ENCODE measurements at places on chromosomes 7 and 10.

- DNase-seq = no peak
Measured at GRCh38 chr10:24255881-24256311, 47.0 kb downstream of the KIAA1217 start.

- no peak for DNase-seq
Measured at GRCh38 chr7:40231796-40232195, 97.0 kb downstream of the SUGCT start.

DNA sequence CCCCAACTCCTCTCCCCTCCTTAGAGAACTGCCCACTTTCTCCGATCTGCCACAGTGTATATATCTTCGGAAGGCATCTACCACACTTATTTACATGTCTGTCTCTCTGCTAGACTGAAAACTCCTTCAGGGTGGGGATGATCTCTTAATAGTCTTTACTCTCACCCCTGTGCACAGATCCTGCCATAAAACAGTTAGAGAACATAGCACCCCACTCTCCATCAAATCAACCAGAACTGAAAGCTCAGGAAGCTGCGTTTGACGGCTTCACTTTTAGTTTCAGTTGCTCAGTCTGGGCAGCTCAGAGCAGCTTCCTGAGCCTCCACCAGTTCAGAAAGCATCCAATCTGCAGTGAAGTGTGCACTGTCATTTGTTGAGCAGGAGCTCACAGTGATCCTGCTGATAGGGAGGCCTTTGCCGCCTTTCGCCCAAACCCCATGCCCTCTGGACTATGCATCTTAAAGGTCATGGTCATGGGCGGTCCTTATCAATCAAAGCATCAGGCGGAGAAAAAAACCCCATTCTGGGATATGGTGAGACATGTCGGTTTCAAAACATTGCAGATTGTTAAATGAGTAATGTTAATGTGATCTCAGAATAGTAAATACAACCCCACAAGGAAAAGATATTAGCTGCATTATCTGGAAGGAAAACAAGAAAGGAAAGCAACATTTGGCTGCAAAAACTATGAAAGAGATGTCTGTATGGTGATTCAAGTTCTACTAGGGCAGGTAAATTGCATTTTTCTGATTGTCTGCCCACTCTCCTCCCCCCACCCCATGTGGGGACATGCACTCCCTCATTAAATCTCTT, 167.1 kb upstream of the ADO start:
- DNase-seq = peak; percentile 81

DNA sequence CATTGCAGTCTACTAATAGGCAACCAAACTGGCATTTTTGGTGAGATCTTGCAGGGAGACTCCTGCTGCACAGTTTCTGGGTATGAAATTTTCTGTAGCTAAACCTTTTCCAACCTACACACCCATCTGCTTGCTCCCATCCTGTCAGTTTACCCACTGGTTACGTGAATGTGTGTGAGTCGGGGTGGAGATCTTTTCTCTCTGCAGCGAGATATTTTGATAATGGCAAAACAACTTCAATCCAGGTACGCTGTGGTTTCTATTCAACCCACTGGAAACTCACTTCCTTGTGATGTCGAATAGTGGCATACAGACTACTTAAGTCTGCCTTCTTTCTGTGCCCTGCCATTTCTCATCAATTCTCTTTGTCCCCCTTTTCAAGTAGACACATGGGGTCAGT, 4.5 kb downstream of the PLEKHA1 start:
- no peak for DNase-seq

GRCh38 chr7:128353189-128353588, 8.3 kb downstream of the PRRT4 start:
- no peak for DNase-seq

- DNase-seq = no peak
Measured at GRCh38 chr10:113425541-113425951, 127.3 kb upstream of the HABP2 start.

GRCh38 chr7:521221-522070, 1.8 kb upstream of the PDGFA start:
- peak; percentile 32 for DNase-seq

- no peak for DNase-seq
Measured at GRCh38 chr10:101319241-101319915, 34.6 kb upstream of the BTRC start.

GRCh38 chr10:125955766-125956165, 59.4 kb downstream of the FANK1 start:
- DNase-seq = no peak

DNA sequence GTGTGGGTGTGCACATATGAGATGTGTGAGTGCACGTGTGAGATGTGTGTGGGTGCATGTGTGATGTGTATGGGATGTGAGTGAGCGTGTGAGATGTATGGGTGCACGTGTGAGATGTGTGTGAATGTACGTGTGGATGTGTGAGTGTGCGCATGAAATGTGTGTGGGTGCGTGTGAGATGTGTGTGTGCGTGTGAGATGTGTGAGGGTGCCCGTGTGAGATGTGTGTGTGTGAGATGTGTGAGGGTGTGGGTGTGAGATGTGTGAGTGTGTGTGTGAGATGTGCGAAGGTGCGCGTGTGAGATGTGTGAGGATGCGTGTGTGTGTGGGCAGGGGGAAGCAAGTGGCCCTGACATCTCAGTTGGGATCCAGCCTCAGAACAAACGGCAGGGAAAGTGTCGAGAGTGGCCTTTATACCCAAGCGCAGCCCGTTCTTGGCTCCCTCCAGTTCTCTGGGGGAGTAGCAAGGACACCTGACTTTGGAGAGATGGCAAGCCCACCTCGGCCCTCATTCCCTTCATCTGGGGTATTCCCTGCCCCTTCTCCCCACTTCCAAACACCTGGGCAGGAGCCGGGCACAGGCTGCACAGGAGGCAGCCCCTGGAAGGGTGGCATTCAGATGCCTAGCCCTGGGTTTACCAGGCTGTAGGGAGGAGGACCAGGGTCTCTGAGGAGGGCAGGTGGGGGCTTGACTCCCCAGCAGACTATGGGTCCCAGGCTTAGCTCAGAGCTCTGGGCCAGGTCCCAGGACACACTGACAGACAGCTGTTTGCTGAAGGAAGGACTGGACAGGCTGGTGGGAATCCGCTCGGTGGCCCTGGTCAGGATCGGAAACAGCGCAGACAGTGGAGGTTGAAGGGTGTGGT, 31.6 kb downstream of the PPIF start:
- no peak for DNase-seq

GRCh38 chr10:97842656-97843280, 6.9 kb upstream of the GOLGA7B start:
- DNase-seq = no peak

DNA sequence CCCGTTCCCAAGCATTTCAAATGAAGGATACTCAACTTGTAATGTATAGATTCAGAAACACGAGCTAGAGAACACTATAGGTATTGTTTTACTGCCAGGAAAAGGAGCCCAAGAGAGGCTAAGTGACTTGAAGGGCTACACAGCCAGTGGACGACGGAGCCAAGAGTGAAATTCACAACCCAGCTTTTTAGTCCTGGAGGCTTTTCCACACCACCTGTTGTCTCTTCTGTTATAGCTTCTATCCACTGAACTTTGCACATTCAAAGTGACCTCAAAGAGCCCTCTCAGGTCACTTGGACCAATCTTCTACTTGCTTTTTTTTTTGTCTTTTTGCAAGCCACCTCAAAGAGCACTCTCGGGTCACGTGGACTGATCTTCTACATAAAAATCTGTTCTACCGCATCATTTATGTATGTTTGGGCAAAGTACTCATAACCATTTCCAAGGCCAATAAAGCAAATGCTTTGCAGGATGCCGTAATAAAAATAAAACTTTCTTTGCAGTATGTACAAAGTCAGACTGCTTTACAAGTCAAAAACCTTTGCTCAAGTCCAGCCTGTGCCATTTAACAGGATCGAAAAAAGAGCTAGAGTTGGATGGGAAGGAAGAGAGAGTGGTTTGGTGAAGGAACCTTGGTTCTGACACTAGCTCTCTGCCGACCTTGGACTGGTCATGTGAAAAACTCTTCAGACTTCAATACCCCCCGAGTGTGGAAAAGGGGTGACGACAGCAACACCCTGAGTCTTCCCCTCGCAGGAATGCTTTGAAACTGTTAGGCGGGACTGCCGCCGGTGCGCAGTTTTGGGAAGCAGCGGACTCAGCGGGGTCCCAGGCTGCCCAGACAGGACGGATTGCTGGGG, 821 bp downstream of the SLC35B4 start:
- DNase-seq = peak; percentile 4

- DNase-seq = no peak
Measured at GRCh38 chr10:30854656-30855055, 177.0 kb downstream of the ZNF438 start.

DNA sequence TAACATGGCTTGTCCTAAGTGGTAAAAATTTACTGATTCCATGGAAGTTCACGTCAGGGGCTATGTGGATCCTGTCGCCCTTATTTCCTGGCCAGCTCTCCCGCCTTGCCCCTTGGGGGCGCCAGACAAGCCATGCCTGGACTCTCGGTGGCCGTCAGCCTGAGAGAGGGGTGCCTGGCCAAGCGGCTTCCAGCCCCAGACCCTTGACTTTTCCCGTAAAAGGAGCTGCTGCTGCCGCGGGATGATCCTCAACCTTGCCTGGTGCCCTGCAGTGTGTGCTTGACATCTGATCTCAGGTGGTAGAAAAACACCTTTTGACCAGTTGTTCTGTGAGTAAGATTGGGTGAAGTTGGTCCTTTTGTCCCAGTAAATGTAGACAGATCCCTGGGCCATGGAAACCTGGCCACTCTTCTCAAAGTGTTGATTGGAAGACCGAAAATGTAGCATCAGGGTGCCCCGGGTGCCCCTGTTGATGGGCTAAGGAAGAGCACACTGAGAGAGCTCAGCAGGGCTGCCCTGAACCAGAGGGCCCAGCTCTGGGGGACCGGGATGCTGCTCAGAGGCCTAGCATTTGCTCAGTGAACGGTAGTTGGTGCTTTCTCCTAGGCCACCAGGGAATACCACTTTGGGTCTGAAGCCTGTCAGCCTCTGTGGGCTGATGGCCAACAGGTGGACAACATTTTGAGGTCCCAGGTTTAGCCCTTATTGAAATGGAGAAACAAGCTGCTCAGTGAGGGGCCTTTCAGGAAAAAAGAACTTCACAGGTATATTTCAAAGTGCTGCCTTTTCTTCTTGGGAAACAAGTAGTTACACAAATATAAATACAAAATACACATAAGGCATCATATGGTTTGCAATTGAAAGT, 162.5 kb downstream of the LRMDA start:
- no peak for DNase-seq

- no peak for DNase-seq
Measured at GRCh38 chr7:141359740-141360415, 191.3 kb upstream of the AGK start.

DNA sequence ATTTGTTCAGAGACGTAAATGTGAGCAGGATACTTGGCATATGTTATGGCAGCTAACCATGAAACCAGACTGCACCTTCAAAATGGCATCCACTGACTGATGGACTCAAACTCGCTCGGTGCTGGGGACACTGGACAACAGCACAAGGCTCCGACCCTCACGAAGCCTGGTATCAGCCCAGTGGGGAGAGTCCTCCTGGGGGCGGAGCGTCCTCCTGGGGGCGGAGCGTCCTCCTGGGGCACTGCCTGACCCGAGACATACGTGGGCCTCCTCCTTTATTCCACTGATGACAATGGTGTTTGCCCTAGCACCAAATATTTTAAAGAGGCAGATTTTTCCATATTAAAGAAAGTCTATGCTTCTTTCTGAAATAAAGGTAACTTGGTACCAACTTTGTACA, 39.5 kb downstream of the ESYT2 start:
- DNase-seq = no peak

GRCh38 chr10:99555825-99556523, 23.2 kb downstream of the NKX2-3 start:
- DNase-seq = no peak

DNA sequence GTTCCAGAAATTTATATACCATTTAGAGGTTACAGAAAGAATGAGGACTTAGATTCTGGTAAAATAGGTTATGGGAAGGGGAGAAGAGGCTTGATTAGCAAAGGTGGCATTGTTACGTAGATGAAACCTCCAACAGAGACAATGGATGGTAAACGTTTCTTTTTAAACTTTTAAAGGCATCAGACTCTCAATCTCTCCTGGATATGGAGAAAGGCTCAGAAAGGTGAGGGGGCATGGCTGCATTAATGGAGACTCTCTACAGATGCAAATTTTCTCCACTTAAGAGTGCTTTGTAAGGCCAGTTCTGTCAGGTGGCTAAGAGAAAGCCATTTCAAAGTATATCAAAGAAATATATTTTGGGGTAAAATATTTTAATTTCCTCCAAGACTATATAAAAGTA, 240.9 kb upstream of the PTER start:
- DNase-seq = no peak

GRCh38 chr10:73589563-73590126, 1.5 kb downstream of the USP54 start:
- no peak for DNase-seq

- peak; percentile 65 for DNase-seq
Measured at GRCh38 chr10:29636178-29636577, 1.4 kb upstream of the SVIL start.

Data from CD4-positive, alpha-beta T cell treated with Interleukin-17A for 1 hour (primary cell).